ENCODE measurements at places on chromosomes 12 and 14.

DNA sequence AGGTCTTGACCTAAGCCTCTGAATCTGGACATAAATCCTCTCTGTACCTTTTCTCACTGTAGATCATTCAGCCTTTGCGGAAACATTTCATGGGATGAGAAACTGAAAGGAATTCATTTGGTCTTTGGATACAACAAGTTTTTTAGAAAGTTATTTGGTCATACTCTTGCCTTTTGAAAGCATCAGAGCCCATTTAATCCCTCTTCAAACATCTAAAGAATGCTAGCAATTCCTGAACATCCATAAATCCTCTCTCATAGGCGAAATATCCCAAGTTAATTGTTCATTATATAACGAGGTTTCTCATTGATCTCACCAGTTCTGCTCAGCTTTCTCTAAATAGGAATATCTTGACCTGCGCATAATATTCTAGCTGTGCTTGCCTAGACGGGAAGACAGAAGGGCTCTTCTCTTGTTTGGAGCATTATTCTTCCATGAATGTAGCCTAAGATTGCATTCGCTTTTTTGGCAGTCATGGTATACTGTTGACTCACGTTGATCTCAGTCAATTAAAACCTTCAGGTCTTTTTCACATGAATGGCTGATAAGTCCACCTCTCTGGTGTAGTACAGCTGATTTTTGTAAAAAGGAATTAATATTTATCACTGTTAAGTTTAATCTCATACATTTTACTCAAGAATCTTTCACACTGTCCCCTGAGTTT is 24.1 kb downstream of the NTN4 start:
- DNase-seq = peak; percentile 61

DNA sequence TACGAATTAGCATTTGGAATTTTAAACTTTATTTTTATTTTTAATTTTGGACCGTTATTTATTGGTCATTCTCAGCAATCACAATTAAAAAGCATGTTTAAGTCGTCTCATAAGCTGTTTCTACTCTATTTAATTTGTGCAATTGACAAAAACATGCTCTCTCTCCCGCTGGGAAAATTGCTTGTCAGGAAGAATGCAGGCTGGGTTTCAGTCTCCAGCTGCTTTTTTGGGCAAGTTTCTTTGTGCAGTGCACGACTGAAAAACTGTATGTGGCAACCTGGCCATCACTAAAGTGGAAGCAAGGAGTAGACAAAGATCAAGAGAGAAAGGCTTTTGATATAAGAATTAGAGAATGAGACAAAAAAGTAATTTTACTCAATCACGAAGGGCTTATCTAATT is 941.5 kb upstream of the MDGA2 start:
- DNase-seq = no peak

DNA sequence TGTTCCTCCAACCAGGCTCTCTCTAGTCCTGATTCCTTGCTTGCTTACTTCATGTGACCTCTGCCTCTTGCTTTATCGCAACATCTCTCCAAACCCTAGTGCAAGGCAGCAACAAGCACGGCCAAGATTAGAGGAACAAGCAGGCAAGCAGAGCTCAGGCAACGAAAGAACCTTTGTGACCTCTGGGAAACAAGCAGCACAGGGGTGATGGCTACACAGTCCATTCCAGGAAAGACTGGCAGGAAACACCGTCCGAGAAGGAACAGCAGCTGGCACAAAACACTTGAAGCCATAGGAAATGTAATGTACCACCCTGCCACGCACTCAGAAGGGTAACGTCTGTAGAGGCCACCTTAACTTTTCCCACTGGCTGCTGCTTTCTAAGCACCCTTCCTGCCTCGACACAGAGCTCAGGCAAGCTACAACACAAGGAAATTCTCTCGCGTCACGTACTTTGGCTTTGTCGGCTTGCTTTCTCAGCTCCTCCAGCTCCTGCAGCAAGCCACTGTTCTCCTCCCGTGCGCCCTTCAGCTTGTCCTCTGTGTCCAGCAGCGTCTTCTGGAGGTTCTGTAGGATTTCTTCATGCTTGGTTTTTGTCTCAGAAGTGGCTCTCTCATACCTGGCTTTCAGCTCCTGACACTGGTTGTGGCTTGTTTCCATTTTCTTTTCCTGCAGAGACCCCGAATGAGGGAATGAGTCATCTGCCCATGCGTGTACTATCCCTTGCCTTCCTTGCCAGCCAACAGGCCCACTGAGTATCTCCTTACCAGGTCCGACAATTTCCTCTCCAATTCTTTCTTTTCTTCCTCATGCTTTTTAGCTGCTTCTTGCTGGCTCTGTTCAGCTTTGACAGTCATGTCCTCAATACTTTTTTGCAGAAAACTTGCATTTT is 61.4 kb upstream of the VPS33A start:
- DNase-seq = no peak

- DNase-seq = no peak
Observed at GRCh38 chr14:100442498-100443490, 119.7 kb downstream of the SLC25A47 start.

- DNase-seq = no peak
Observed at GRCh38 chr12:32390572-32391219, 8.7 kb upstream of the FGD4 start.

DNA sequence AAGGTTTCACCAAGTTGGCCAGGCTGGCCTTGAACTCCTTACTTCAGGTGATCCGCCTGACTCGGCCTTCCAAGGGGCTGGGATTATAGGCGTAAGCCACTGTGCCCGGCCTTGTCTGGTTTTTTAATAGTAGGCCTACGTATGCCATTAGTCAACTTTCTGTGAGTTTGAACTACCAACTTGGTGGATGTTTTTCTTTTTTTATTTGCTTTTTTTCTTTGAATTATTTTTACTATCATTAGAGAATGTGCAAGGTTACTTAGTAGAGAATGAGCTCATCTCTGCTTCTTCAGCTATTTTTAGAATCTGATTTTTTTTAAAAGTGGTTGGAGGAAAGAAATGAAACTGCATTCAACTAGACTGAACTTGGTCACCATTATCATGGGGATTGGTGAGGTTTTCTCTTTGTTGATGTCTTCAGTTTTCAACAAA is 51.4 kb downstream of the HMGA2 start:
- DNase-seq = peak; percentile 84

DNA sequence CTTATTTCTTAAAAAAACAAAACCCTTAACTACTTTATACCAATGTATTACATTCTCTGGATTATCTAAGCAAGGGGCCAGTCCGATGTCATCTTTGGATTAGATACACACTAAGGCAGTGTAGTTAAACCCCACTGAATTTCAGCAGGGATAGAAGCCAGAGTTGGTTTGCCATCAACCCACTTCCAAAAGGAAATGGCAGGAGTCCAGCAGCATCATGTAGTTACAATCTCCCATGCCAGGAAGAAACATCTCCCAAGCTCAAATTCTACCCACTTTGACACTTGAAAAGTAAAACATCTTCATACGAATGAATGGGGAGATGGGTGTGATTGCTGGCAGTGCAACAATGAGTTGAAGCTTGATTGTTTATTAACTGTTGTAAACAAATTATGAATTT is 203.5 kb upstream of the PLXNC1 start:
- no peak for DNase-seq

DNA sequence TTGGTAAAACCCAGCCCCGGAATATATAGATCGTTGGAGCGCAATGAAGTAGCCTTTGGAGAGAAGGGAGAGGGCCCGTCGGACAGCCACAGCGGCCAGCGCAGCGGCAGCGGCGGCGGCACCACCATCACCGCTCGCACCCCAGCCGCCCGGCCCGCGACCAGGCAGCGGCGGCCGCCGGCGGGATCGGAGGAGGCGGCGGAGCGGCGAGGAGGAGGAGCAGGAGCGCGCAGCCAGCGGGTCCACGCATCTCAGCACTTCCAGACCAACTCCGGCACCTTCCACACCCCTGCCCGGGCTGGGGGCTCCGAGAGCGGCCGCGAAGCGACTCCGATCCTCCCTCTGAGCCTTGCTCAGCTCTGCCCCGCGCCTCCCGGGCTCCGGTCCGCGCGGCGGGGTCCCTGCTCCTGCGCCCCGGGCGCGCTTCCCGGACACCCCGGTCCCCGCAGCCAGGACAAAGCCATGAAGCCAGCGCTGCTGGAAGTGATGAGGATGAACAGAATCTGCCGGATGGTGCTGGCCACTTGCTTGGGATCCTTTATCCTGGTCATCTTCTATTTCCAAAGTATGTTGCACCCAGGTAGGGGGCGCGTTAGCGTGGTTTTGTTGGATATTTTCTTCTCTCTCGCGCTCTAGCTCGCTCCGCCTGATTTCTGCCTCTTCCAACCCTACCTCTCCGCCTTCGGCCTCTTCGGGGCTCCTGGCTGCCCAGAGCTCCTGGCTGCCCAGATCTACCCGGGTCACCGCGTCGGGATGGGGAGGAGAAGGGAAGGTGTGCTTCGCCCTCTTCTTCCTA is 400 bp downstream of the CHST11 start:
- DNase-seq = peak; percentile 56

GRCh38 chr12:42192686-42193085 is 45.4 kb downstream of the YAF2 start:
- DNase-seq = no peak

GRCh38 chr14:93707475-93707874 is 80.8 kb downstream of the PRIMA1 start:
- DNase-seq = no peak

DNA sequence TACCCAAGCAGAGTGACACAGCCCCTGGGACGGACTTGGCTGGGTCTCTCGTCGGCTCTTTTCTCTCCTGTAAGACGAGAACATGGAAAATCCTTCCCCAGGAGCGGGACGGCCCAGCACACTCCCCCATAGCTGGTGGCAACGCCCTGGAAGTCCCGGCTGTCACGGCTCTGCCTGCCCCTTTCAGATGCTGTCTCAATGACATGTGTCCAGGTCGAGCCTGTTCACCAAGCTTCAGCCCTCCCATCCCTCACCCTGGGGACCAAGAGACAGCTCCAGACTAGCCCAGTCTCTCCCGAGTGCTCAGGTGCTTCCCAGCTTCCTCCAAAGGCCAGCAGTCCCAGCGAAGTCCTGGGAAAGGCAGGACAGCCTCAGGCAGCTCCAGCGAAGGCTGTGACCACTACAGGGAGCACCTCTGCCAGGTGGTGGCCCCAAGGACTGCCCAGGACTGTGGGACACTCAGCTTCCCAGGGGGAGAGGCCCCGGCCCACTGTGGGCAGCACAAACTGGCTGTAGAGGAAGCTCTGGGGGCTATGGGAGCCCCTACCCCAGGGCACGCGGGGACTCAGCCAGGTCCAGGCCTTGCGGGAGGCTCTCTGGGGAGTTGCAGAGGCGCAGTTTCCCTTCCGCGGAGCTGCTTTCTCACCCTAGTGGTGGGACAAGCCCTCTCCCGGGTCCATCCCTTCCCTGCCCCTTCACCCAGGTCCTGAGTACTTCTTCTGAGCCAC is 33.6 kb downstream of the TNFAIP2 start:
- DNase-seq = no peak

- no peak for DNase-seq
Observed at GRCh38 chr12:109875572-109876131, 4.7 kb downstream of the GLTP start.

- peak; percentile 50 for DNase-seq
Observed at GRCh38 chr12:120497524-120498150, 1.7 kb downstream of the DYNLL1 start.

- no peak for DNase-seq
Observed at GRCh38 chr12:96223411-96224218, 29.4 kb downstream of the ELK3 start.

- no peak for DNase-seq
Observed at GRCh38 chr14:54140551-54140950, 183.9 kb upstream of the BMP4 start.

GRCh38 chr14:105497671-105498429 is 6.8 kb downstream of the TEDC1 start:
- no peak for DNase-seq

GRCh38 chr12:70852416-70853150 is 68.0 kb downstream of the PTPRR start:
- DNase-seq = no peak

GRCh38 chr12:47493801-47494200 is 212.0 kb downstream of the RPAP3 start:
- DNase-seq = no peak

DNA sequence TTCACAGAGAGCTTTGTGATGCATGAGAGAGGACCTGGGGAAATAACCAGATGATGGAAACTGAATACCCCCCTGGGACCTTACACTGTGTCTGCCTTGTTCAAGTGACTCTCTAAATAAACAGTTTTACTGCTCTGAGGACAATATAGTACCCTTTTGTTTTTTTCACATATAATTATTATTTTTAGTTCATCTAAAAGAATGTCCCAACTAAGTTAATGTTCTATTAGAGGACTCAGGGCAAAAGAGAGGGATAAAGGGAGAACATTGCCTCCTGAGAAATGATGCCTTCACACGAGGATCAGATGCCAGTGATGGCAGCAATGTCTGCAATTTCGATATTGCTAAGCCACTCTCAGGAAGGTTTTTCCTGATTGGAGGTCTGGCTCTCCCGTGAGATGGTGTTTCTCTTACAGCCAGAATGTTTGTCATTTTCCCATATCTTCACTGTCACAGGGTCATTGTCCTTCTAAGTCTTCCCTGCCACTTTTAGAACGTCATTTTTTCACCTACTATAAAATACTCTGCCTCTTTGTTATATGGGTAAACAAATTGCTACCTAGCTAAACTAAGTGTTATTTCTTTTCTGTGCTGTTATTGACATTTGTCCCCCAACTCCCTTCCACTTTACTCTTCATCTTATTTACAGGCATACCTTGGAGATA is 201.6 kb downstream of the RAD51B start:
- DNase-seq = no peak

- DNase-seq = no peak
Observed at GRCh38 chr14:97456462-97456861, 659.3 kb downstream of the VRK1 start.

DNA sequence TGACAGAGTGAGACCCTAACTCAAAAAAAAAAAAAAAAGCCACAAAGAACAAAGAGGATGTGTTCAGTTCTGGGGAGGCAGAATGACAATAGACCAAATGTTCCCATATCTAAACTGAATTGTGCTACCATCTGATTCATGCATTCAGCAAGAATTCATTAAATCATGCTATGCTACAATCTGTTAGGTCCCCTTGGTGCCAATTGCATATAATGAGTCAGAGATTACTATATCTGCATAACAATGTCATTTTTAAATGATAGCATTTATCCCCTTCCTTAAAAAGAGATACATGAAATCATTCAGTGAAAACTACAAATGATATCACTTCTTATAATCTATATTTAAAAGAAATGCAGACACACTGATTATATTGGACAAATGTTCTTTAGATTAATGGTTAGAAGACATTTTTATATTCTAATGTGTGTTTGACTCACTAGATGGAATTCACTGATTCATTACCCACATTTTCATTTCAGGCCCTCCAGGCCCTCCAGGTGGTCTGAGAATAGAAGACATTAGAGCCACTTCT is 207.6 kb upstream of the PDZRN4 start:
- no peak for DNase-seq

DNA sequence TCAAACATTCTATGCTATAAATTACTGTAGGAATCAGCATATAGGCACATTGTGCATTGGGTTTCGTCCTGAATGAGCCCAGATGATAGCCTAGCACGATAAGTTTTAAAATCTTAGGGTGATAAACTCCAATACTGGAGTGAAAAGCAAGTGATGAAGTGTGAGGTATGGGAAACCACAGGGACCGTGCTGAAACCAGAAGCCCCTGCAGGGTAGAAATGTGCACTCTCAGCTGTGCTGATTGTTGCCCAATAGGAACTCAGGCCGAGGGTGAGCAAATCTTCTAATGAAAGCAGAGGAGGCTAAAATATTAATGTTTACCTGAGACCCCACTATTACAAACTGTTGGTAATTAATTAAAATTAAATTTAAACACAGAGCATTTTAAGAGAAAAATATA is 1486.6 kb downstream of the AACS start:
- DNase-seq = no peak

- DNase-seq = no peak
Observed at GRCh38 chr12:109524466-109525278, 47.2 kb downstream of the UBE3B start.
